8988T (cell line): ENCODE measurements at places on chromosomes 1 and 21.
A peak's percentile ranks its signal among the peaks of the same experiment; 100 is the strongest.

DNA sequence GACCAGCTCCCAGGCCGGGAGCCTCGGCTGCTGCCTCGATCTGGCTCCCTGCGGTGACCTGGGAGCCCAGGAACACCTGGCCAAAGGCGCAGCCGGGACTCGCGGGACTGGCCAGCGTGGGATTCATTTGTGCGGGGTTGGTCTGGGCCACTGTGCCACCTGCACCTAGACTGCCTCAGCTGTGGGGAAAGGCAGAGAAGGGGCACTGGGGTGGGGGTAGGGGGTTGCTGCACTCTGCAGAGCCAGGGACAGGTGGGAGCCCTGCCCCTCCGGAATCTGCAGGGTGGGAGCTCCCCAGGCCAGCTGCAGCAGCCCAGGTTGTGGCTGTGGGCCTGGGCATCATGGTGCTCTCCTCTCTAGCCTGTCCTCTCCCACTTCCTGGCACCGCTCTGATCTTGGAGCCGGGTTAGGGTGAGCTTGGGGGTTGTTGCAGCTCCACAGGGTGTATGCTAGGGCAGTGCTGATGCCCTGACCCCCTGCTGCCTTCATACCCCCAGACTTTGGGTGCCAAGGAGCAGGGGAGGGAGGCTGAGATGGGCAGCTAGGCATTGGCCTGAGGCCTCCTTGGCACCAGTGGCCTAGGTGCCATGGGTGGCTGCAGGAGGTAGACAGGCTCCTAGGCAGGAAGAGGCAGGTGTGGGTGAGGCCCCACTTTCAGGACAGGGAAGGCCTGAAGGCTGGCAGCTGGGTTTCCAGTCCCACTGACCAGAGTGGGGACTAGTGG is 57.5 kb upstream of the ETV3 start:
- no peak for DNase-seq

DNA sequence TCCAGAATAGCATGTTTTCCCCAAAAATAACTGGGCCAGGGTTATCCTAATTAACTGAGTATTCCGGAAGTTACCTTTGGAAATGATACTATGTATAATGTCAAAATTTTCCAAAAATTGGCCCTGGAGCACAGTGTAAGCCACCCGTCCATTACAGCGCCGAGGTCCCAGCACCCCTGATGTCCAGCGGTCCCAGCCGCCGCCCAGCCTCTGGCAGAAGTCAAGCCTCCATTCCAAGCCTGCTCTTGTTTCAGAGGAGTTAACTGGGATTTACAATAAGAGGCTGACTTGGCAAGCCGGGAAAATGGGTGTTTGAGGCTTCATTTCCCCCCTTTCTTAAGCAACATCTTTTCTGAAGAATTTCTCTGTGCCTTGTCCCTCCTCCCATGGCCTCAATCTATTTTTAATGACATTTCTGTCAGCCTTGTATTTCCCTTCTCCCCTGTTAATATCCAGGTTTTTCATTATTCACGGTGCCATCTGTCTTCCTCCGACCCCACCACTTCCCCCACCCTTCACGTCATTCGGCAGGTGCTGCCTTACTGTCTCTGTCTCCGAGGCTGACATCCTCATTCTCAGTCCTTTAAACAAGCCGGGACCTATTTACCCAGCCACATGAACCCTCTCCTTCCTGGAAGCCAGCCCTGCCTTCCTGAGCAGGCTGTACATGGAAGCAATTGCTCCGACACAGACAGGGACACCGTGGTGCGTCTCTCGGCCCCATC is 490.9 kb downstream of the NPHP4 start:
- no peak for DNase-seq

DNA sequence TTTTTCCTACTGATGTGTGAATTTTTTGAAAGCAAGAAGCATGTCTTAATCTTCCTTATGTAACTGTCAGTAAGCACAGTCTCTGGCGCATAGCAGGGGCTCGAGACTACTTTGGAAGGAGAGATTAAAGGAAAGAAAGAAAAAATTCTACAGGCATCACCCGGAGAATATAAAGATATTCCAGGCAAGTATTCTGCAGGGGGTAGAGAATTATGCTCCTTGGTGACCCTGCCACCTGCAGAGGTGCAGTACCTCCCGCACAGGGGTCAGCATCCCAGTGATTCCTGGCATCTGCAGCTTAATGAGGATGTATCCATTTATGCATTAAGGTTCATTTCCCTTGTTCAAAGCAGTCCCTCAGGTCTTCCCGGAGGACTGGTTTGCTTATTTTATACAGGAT is 87.6 kb upstream of the WLS start:
- DNase-seq, result no peak

DNA sequence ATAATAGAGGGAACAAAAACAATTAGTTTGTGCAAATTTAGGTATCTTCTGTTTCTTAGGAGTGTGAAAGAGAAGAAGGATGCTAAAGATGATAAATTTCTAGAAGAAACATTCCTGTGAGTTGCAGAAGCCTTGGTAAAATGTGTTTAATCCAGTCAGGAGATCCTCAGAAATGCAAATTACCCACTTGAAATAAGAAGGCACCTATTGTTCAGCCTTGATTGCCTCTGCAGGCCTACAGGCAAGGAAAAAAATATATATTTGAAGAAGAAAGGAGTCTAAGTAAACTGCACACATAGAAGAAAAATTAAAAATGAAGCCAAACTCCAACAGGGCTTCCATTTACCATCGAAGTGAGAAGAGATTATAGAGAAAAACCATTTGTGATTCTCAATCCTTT is 51.0 kb upstream of the LHX8 start:
- DNase-seq, result no peak

DNA sequence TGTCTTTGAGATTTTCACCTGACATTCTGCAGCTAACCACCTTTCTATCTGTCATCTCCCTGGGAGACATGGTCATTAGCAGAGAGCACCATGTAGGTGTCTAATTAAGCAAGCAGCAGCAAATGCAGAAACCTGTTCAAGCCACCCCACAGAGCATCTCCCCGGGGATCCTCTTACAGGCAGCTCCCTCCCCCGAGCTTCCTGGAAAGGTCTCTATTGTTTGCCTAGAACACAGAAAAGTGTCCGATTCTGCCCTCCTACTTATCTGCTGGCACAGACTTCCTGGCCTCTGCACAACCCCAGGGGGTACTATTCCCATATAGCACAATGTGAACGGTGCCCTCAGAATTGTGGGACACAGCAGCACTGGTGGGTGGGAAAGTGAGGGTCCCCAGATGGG is 46.1 kb downstream of the PLEKHA6 start:
- DNase-seq, result no peak

- DNase-seq, result no peak
These were observed 78.0 kb downstream of the USP1 start for GRCh38 chr1:62514746-62515423.

- DNase-seq, result no peak
These were observed 18.4 kb upstream of the IL10 start for GRCh38 chr1:206790502-206791250.

GRCh38 chr1:231872461-231872910 is 245.9 kb downstream of the DISC1 start:
- DNase-seq, result no peak

- DNase-seq, result no peak
These were observed 21.8 kb upstream of the RAB4A start for GRCh38 chr1:229248821-229249817.

GRCh38 chr1:12231276-12231595 is 1.4 kb downstream of the VPS13D start:
- DNase-seq, result no peak

DNA sequence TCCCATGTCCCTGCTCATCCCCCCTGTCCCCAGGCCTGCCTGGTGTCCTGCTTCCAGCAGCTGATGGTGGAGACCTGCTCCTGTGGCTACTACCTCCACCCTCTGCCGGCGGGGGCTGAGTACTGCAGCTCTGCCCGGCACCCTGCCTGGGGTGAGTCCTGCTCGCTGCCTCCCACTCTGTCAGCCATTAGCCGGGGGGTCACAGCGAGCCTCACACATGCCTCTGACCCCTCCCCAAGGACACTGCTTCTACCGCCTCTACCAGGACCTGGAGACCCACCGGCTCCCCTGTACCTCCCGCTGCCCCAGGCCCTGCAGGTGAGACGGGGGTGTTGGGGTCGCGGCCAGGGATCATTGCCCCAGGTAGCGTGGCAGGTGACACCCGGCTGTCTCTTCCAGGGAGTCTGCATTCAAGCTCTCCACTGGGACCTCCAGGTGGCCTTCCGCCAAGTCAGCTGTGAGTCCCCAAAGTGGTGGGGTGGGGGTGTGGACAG is 10.0 kb downstream of the SCNN1D start:
- DNase-seq, result peak; percentile 95

DNA sequence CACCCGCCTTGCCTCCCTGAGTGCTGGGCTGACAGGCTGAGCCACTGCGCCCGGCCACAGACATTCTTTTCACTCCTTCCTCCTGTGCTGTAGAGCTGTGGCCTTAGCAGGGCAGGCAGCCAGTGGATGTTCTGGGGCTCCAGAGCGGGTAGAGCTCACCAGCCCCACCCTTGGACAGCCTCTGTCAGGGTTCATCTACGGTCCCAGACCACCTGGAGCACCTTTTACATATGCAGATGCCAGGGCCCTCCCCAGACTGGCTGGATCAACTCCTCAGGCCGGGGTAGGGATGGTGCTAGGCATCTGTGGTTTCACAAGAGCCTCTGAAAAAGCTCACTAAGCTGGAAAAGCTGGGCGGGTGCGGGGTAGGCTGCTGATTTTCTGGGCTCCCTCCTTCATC is 4.6 kb downstream of the ATP13A2 start:
- DNase-seq, result no peak

DNA sequence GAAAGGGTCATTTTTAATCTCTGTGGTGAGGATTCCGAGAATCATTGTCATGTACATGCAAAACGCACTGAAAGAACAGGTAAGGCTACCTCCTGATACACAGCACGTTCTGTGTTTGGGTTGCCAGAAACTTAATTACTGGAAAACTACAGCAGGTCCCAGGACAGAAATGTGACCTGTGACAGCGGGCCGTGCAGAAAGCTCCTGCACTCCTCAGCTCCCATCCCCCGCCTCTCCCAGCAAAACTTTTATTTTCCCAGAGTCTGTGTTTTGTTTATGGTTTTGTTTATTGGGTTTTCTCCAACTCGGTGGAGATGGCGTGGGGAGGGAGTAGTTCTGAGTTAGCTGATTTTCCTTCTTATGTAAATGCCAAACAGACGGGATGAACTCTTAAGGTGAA is 44.7 kb downstream of the SLC44A3 start:
- no peak for DNase-seq
